ENCODE measurements at places on chromosomes 3 and 15. TPM values are rescaled to one million over a fixed set of nuclear protein-coding genes. Genes with fewer than 3 reads are reported as not detected.

GRCh38 chr3:46209053-46209452, 940 bp upstream of the CCR1 start:
- DNase-seq: no peak
- no peak overlapping the region for H3K4me3 ChIP-seq
- H3K27me3 ChIP-seq: peaks cover 4% of the 10 kb centered on the region
- no peaks in the 10 kb centered on the region for H3K36me3 ChIP-seq
- no peak overlapping the region for H3K27ac ChIP-seq

- H3K27me3 ChIP-seq: no peaks in the 10 kb centered on the region
- H3K4me1 ChIP-seq: peaks cover 8% of the 10 kb centered on the region
- no peak overlapping the region for H3K4me3 ChIP-seq
- H3K36me3 ChIP-seq: no peaks in the 10 kb centered on the region
- DNase-seq: no peak
These were observed 41.2 kb downstream of the RGMA start for GRCh38 chr15:93047621-93048425.

DNA sequence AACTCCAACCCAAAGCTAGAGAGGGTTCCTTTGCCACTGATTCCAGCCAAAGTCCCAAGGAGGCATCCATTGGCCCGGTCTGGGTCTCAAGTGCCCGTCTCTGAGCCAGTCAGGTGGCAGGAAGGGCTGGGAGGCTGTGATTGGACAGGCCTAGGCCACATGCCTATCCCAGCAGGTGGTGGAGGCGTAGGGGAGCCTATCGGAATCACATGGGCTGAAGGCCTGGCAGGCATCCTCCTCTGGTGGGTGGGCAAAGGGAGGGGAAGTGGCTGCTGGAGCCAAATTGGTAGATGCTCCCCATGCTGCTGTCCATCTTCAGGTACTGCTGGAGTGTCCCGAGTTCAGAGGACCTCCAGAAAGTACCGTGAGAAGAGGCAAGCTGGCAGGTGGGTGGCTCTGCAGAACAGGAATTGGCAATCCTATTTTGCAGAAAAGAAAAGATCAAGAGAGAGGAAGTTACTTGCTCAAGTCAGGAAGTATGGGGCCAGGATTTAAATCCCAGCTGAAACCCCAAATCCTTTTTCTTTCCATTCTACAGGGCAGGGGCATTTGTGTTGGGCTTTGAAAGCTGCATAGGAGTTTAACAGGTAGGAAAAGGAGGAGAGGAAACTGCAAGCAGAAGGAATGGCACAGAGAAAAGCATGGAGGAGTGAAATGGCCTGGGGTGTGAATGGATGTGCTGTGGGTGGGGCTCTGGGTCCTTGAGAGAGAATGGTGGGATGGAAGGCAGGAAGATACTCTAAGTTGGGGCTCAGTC, 3.7 kb downstream of the CHST13 start:
- peaks cover 13% of the 10 kb centered on the region for H3K27me3 ChIP-seq
- no peak for DNase-seq
- H3K27ac ChIP-seq: no peak overlapping the region
- H3K36me3 ChIP-seq: no peaks in the 10 kb centered on the region
- no peak overlapping the region for H3K4me3 ChIP-seq

DNA sequence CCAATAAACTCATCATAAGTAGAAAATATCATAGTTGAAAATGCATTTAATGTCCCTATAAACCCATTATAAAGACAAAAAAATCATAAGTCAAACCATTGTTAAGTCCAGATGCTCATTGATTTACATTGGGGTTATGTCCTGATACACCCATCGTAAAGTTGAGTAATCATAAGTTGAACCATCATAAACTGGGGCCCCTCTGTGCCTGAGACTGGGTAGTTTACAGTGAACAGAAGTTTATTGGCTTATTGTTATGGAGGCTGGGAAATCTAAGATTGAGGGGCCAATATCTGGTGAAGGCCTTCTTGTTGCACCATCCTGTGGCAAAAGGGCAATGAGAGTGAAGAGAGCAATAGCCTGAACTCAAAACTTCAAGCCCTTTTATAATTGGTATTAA, 10.6 kb downstream of the MKRN3 start:
- no peak overlapping the region for H3K4me3 ChIP-seq
- H3K4me1 ChIP-seq: no peaks in the 10 kb centered on the region
- DNase-seq: no peak
- no peak overlapping the region for H3K27ac ChIP-seq
- no peaks in the 10 kb centered on the region for H3K36me3 ChIP-seq

- DNase-seq: no peak
- H3K4me1 ChIP-seq: no peaks in the 10 kb centered on the region
- H3K36me3 ChIP-seq: no peaks in the 10 kb centered on the region
These were observed 472.9 kb upstream of the CBLB start for GRCh38 chr3:106341586-106342162.

DNA sequence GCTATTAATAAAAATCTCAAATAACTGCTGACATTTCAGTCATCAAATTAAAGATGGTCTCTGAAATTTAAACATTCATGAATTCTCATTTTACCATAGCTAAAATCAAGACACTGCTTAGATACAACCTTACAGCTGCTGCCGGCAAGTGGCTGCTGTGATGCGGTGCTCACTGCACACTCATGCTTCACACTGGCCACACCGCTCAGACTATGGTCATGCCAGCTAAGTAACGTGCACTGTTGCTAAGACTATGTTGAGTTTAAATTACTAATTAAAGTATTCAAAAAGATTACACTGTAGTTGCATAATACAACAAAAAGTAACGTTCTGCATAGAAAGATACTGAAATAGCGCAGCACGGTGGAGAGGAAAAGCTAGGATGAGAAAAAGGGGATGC, 12.1 kb downstream of the ATP13A3 start:
- no peak overlapping the region for H3K27ac ChIP-seq
- no peaks in the 10 kb centered on the region for H3K4me1 ChIP-seq
- no peaks in the 10 kb centered on the region for H3K27me3 ChIP-seq
- no peak overlapping the region for H3K4me3 ChIP-seq

GRCh38 chr3:5202222-5202621, 14.7 kb downstream of the EDEM1 start:
- H3K27me3 ChIP-seq: no peaks in the 10 kb centered on the region
- H3K27ac ChIP-seq: peak overlapping the region; percentile 32
- H3K4me1 ChIP-seq: peaks cover 40% of the 10 kb centered on the region
- peaks cover 19% of the 10 kb centered on the region for H3K36me3 ChIP-seq

DNA sequence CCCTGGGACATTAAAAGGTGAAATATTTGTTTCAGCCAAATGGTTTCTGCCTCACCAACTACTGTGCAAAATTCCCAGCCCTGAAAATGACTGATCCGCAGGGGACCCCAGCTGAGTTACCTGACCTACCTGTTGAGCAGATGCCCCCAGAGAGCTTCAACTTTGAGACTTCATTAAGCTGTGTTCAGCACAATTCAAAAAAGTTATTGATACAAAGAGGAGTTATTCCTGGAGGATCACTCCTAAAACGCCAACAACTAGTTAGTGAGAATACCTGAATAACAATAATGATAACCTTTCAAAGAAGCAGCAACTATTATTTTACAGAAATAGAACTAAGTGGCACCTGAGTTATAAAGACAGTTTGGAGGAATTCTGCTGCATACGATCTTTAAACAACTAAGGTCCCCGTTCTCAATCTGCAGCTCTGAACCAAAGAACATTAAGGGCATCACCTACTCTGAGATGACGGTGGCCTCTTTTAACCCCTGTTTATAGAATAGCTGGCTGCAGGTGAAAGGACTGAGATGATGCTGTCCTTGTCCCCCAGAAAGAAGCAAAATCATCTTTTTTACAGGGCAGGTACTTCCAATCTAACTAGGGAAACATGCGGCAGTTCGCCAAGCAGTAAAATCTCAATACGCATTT, 659 bp downstream of the GADL1 start:
- no peak for DNase-seq
- no peak overlapping the region for H3K27ac ChIP-seq
- peaks cover 8% of the 10 kb centered on the region for H3K4me1 ChIP-seq
- H3K4me3 ChIP-seq: no peak overlapping the region
- H3K36me3 ChIP-seq: no peaks in the 10 kb centered on the region
- peaks cover 14% of the 10 kb centered on the region for H3K27me3 ChIP-seq

GRCh38 chr15:42010434-42010833, 10.4 kb downstream of the PLA2G4E start:
- H3K27me3 ChIP-seq: no peaks in the 10 kb centered on the region
- H3K4me1 ChIP-seq: peaks cover 6% of the 10 kb centered on the region
- H3K36me3 ChIP-seq: no peaks in the 10 kb centered on the region
- DNase-seq: no peak
- no peak overlapping the region for H3K4me3 ChIP-seq

DNA sequence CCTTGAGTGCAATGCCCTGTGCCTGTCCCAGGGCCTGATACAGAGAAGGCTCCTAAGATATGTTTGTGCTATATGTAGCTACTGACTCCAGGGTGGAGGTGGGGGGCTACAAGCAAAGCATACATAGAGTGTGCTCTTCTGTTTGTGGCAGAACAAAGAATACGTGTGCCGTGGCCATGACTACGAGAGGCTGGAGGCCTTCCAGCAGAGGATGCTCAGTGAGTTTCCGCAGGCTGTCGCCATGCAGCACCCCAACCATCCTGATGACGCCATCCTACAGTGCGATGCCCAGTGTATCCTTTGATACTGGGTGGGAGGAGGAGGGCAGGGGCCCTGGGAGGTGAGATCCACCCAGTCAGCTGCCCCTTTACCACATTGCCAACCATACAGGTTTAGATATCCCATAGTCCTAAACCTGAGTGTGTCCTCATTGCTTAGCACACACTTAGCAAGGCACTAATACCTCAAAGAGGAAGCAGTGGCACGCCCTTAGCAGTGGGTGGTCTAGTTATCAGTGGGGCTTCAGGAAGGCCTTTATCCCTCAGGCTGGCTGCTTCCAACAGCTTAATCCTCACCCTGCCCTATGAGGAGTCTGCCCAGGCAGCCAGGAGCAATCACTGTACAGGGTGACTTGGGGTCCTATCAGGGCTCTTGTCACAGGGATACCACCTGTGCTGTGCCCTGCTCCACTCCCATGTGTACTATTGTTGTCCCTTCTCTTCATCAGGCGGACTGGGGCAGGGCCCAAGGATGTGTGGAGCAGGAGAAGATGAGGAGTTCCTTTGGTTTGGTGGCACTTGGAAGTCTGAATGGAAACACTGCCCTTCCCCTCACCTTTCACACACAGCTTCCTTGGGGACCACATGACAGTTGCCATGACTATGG, 30.1 kb upstream of the MANF start:
- H3K4me3 ChIP-seq: no peak overlapping the region
- DNase-seq: no peak
- H3K27ac ChIP-seq: no peak overlapping the region
- no peaks in the 10 kb centered on the region for H3K27me3 ChIP-seq

GRCh38 chr15:27601239-27601960, 497.7 kb downstream of the OCA2 start:
- no peak overlapping the region for H3K27ac ChIP-seq
- no peak for DNase-seq
- H3K4me1 ChIP-seq: no peaks in the 10 kb centered on the region

- no peaks in the 10 kb centered on the region for H3K36me3 ChIP-seq
- H3K4me3 ChIP-seq: no peak overlapping the region
- H3K27me3 ChIP-seq: no peaks in the 10 kb centered on the region
- peaks cover 10% of the 10 kb centered on the region for H3K4me1 ChIP-seq
- no peak for DNase-seq
- H3K27ac ChIP-seq: no peak overlapping the region
These were observed 34.5 kb upstream of the MAP3K13 start for GRCh38 chr3:185328324-185329004.

GRCh38 chr15:63539521-63539920, 35.1 kb downstream of the USP3 start:
- DNase-seq: no peak
- H3K36me3 ChIP-seq: peaks cover 14% of the 10 kb centered on the region
- no peak overlapping the region for H3K4me3 ChIP-seq
- H3K27me3 ChIP-seq: no peaks in the 10 kb centered on the region

DNA sequence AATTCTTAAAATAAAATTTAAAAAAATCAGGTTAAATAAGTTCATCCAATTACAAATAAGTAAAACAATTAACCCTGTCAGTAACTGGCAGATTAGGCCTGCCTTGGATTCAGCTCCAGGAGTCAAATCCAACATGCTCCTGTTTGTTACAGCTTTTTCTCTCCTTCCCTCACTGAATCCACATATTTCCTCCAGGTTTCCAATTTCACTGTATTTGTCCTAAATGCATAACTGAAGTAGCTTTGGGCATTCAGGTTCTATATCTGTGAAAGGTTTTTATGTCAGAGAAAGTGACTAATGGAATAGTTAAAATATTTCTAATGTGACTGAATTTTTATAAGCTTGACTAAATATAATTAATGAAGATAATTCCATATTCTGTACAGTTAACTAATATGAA, 79.7 kb downstream of the IFT80 start:
- H3K4me1 ChIP-seq: no peaks in the 10 kb centered on the region
- peaks cover 3% of the 10 kb centered on the region for H3K36me3 ChIP-seq
- DNase-seq: no peak
- no peak overlapping the region for H3K4me3 ChIP-seq
- no peak overlapping the region for H3K27ac ChIP-seq

DNA sequence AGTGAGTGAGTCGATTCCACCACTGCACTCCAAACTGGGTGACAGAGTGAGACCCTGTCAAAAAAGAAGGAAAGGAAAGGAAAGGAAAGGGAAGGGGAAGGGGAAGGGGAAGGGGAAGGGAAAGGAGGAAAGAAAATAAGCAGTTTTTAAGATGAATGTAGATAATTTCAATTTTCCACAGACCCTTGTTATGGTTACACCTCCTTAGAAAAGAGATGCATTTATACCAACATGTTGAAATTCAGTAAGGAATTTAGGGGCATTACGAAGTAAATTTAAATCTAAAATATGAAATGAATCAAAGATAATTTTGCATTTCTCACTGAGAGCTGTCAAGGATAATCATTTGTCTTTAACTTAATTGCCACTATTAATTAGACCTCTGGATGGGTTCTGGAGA, 146.5 kb upstream of the TMC3 start:
- H3K27me3 ChIP-seq: no peaks in the 10 kb centered on the region
- DNase-seq: no peak
- no peak overlapping the region for H3K27ac ChIP-seq

DNA sequence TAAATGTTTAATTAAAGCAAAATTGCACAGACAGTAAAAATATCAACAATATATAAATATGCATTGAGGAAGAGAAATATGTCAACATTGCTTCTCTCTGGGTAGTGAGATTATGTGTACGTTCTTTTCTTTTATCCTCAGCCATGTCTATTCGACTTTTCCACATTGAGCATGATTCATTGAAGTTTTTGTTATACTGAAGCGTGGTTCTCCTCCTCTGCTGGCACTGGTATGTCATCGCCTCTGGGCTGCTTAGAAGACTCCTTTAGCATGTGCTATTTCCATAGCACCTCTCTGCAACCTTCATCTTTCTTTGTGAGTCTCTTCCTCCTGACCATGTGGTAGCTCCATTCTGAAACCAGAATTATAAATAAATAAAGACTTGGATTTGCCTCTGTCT, 65.8 kb upstream of the AKAP13 start:
- no peak overlapping the region for H3K4me3 ChIP-seq
- no peaks in the 10 kb centered on the region for H3K36me3 ChIP-seq
- no peaks in the 10 kb centered on the region for H3K27me3 ChIP-seq
- H3K27ac ChIP-seq: no peak overlapping the region

The PPM1M gene
- 65.2 TPM for polyA plus RNA-seq

The SH2D7 gene
- not detected for polyA plus RNA-seq

The MAP6D1 gene
- polyA plus RNA-seq: 0.43 TPM

The CASR gene
- polyA plus RNA-seq: not detected

The KIF7 gene
- polyA plus RNA-seq: not detected

The SLC38A3 gene
- 0.17 TPM for polyA plus RNA-seq

The ATP2B2 gene
- not detected for polyA plus RNA-seq

The REC114 gene
- polyA plus RNA-seq: not detected

The SKOR1 gene
- polyA plus RNA-seq: 0.37 TPM

Data from B cell (primary cell).